ENCODE measurements at places on chromosomes 5 and 9.

- DNase-seq: no peak
These were observed 267.9 kb upstream of the PDE4D start for GRCh38 chr5:60161340-60161934.

DNA sequence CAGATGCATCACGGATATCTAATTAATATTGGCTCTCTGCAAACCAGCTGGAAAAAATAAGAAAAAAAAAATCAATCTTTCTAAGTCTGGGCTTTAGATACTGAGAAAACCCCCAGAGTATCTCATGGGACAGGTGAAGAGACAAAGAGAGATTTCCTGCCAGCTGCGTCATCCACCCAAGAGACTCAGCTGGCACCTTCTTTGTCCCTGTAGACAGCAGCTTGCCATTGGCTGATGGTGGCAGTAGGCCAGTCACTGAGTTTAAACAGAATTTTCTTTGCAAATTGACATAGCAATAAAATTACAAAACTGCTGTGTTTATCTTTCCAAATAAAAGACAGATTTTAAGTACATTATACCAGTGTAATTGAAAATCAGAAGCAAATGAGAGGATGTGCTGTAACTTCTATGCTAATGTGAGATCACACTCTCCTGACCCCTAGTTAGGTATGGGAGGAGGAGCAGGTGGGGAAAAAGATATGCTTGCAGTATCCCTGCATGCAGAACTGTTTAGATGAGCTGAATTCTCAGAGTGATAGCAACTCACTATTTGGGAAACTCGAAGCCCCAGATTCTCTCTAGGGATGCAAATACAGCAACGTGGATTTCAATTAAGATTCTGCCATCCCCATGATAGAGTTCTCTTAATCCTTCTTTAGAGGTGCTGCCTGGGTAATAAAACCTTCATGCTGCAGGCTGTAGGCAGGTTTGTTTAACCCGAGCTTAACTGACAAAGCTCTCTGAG is 72.2 kb downstream of the NMUR2 start:
- DNase-seq: no peak

DNA sequence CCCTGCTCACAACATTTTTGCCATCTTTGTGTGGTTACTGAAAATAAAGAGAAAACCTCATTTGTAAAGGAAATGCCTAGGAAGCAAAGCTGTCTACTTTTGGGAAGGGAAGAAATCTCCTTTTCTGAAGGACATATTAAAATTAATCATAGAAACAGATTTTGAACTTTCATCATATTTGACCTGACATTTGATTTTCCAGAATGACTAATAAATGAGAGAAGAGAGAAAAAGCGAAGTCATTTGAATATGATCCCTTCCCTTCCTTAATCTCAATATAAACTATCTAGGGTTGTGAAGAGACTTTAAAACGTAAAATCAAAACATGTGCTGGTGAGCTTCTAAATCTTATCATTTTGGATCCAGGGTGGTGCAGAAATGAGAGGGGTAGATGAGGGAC is 66.3 kb downstream of the FEM1C start:
- no peak for DNase-seq

GRCh38 chr9:35882996-35883395 is 12.8 kb upstream of the OR13J1 start:
- DNase-seq: no peak

- no peak for DNase-seq
These were observed 2.7 kb downstream of the PCDHGC3 start for GRCh38 chr5:141478321-141478945.

DNA sequence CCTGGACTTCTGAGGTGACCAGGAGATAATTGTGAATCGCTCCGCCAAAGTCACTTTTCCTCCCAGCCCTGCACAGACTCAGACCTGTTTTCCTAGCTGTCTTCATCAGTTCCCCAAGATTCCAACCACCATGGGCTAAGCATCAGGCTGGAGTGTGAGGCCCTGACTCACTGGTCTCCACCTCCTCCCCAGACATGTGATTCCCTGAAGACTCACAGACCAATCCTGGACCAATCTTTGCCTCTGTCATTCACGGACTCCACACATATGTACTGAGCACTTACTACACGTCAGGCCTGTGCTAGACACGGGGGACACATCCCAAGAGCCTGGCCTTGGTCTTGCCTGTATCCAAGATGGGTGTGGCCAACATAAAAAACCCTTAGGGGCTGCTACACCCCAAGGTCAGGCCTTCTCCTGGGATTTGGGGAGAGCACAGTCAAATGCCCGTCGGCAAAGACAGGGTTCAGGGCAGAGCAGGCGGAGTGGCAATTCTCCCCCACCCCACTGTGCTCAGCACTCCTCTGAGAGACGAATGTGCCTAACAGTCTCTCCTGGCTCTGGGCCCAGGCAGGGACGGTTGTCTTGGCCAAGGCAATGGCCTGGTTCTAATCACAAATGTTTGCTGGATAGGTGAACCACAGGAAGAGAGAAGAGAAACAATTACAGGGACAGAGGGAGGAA is 11.9 kb downstream of the EEIG1 start:
- DNase-seq: no peak

- DNase-seq: no peak
These were observed 1.3 kb upstream of the HAND1 start for GRCh38 chr5:154479160-154479943.

DNA sequence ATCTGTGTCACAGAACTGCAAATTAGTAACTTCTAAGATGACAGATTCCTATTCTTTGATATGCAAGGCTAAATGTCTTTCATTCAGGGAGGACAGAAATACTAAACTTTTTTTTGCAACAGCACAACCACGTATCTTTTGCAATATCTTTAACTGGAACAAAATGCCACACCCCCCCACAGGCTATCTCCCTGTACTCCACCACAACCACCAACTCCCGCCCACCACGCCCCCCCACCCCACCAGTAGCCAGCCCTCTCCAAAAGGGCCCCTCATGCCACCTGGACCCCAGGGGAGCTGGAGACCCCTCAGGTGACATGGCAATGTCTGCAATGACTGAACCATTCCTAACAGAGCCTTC is 131.8 kb downstream of the ROR2 start:
- no peak for DNase-seq

DNA sequence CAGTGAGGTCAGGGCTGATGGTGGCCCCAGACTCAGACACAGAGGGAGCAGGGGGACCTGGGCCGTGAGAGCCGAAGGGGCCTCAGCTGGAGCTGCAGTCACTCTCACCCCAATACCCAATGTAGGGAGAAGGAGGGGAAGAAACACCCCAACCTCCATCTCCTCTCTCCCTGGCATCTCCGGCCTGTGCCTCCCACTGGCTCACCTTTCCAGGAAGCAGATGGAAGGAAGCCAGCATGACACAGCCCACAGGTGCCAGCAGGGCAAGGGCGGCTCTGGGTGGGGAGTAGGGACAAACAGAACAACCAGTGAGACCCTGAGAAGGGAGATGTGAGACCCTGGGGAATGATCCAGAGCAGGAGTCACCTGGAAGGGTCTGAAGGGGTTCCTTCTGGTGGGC is 3.0 kb upstream of the CRB2 start:
- no peak for DNase-seq

- no peak for DNase-seq
These were observed 29.2 kb downstream of the FREM1 start for GRCh38 chr9:14881006-14881405.
